Neural progenitor cell (in vitro differentiated cells): ENCODE measurements at places on chromosomes 4 and X. TPM values are rescaled to one million over a fixed set of nuclear protein-coding genes. Genes with fewer than 3 reads are reported as not detected.

- no peaks in the 10 kb centered on the region for H3K27me3 ChIP-seq
- H3K27ac ChIP-seq = no peak overlapping the region
- DNase-seq = no peak
- H3K4me3 ChIP-seq = no peak overlapping the region
Measured at GRCh38 chr4:183448436-183448835, 4.0 kb downstream of the CDKN2AIP start.

- no peak overlapping the region for H3K27ac ChIP-seq
- H3K4me3 ChIP-seq = no peak overlapping the region
- H3K4me1 ChIP-seq = peaks cover 4% of the 10 kb centered on the region
- no peaks in the 10 kb centered on the region for H3K36me3 ChIP-seq
Measured at GRCh38 chr4:147581606-147582350, 35.4 kb upstream of the TMEM184C start.

The BMX gene
- not detected in 2 replicates for total RNA-seq

- H3K27me3 ChIP-seq = no peaks in the 10 kb centered on the region
- DNase-seq = peak; percentile 31
- no peak overlapping the region for H3K27ac ChIP-seq
- H3K4me3 ChIP-seq = no peak overlapping the region
Measured at GRCh38 chr4:139042981-139043460, 27.4 kb downstream of the NOCT start.

The CCNA2 gene
- total RNA-seq = 197 and 254 TPM in 2 replicates

- peak; percentile 60 for DNase-seq
- H3K4me1 ChIP-seq = peaks cover 36% of the 10 kb centered on the region
- no peaks in the 10 kb centered on the region for H3K27me3 ChIP-seq
- no peak overlapping the region for H3K4me3 ChIP-seq
- no peaks in the 10 kb centered on the region for H3K36me3 ChIP-seq
- no peak overlapping the region for H3K27ac ChIP-seq
Measured at GRCh38 chrX:16023790-16024734, 99.3 kb upstream of the GRPR start.

GRCh38 chr4:153418558-153418957 is 47.6 kb upstream of the TMEM131L start:
- no peaks in the 10 kb centered on the region for H3K36me3 ChIP-seq
- H3K27me3 ChIP-seq = no peaks in the 10 kb centered on the region
- H3K27ac ChIP-seq = peak overlapping the region; percentile 4
- peaks cover 7% of the 10 kb centered on the region for H3K4me1 ChIP-seq
- H3K4me3 ChIP-seq = no peak overlapping the region

The DUX4 gene
- total RNA-seq = not detected in 2 replicates

GRCh38 chr4:3308691-3309090 is 15.9 kb downstream of the RGS12 start:
- no peaks in the 10 kb centered on the region for H3K36me3 ChIP-seq
- no peaks in the 10 kb centered on the region for H3K27me3 ChIP-seq
- H3K4me1 ChIP-seq = peaks cover 32% of the 10 kb centered on the region
- no peak overlapping the region for H3K4me3 ChIP-seq

DNA sequence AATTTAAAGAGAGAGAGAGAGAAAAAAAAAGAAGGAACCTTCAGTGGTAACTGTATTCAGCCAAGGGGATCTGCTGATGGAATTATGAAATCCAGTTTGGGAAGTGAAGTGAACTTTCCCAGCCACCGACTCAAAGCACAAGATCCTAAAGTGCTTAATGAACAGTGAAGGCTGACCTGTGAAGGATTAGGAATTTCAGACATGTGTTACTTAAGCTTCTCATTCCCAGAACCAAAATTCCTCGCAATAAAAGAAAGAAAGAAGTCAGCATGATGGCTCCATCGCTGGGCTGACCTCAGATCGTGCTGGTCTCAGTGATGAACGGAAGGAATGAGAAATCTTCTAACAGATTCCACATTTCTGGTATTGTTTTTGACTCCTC is 135.2 kb downstream of the ARSF start:
- H3K36me3 ChIP-seq = no peaks in the 10 kb centered on the region
- no peak overlapping the region for H3K4me3 ChIP-seq
- H3K4me1 ChIP-seq = peaks cover 17% of the 10 kb centered on the region
- no peak overlapping the region for H3K27ac ChIP-seq

DNA sequence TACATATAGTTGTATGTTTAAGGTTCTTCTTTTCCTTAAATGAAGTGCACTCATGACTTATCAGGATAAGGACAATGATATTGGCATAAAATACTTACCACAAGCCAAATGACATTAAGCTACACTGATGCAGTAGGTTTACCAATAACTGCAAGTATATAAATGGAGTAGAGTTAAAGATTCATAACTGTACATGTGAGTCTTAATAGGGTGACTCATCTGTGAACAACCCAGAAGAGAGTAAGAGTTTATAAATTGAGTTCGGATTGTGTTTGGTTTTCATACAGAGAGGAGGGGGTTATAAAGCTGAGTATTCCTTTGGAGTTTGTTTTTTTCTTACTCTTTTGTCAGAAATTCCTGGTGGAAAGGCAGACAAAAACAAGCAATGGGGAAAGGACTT is 144.8 kb downstream of the TLL1 start:
- H3K4me3 ChIP-seq = no peak overlapping the region
- DNase-seq = no peak
- no peaks in the 10 kb centered on the region for H3K27me3 ChIP-seq
- no peaks in the 10 kb centered on the region for H3K36me3 ChIP-seq

DNA sequence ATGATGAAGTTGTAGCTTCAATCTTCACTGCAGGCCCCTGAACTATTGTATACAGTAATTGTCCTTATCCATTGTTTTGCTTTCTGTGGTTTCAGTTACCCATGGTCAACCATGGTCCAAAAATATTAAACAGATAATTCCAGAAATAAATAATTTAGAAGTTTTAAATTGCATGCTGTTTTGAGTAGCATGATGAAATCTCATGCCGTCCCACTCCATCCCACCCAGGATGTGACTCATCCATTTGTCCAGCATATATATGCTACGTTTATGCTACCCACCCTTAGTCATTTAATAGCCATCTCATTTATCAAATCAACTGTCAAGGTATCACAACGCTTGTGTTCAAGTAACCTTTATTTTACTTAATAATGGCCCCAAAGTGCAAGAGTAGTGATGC is 34.5 kb downstream of the IQCM start:
- no peak overlapping the region for H3K4me3 ChIP-seq
- no peaks in the 10 kb centered on the region for H3K4me1 ChIP-seq
- H3K27ac ChIP-seq = no peak overlapping the region
- no peak for DNase-seq

- no peak overlapping the region for H3K4me3 ChIP-seq
- H3K27ac ChIP-seq = no peak overlapping the region
- no peaks in the 10 kb centered on the region for H3K4me1 ChIP-seq
- no peaks in the 10 kb centered on the region for H3K36me3 ChIP-seq
- H3K27me3 ChIP-seq = no peaks in the 10 kb centered on the region
Measured at GRCh38 chr4:54731552-54731951, 73.8 kb downstream of the KIT start.
